D721Med (cell line): ENCODE measurements at places on chromosomes 7 and 10.

DNA sequence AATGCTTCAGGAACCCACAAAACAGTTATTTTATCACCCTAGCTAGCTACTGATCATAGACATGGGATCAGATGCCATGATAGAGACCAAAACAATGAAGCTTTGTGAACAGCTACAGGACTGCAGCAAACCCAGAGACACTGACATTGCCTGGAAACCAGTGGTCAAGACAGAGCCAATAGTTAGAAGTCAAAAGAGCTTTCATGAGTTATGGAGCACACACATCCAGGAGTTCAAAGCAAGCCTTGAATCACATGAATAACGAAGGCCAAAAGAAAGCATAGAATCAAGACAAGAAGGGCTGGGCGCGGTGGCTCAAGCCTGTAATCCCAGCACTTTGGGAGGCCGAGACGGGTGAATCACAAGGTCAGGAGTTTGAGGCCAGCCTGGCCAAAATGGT, 34.5 kb upstream of the GSAP start:
- no peak for DNase-seq

DNA sequence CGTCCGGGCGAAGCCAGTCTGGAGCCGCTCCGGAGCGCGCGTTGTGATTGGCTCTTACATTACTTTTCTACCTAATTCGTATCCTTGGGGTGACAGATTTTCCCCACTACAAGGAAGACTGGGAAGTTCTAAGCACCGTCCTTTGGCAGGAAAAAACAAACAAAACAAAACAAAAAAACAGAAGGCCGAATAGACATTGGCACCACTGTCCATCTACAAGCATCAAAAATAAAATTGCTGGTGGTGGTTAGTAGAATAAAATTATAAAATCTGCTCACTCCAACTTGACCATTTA, 651 bp upstream of the SKAP2 start:
- no peak for DNase-seq

GRCh38 chr10:58435297-58435985, 50.2 kb downstream of the TFAM start:
- no peak for DNase-seq

- DNase-seq: no peak
Observed at GRCh38 chr7:2979951-2980350, 63.7 kb downstream of the CARD11 start.

DNA sequence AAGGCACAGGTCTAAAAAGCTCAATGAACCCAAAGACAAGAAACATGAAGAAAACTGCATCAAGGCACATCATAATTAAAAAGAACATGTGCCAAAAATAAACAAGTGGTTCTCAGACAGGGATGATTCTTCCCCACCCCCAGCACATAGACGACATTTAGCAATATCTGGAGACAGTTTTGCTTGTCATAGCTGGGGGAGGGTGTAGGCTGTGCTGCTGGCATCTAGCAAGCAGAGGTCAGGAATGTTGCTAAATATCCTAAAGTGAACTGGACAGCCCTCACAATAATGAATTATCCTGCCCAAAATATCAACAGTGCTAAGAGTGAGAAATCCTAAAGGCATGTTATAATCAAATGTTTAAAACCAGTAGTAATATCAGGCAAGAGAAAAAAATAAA, 122.6 kb downstream of the MICU1 start:
- DNase-seq: no peak

DNA sequence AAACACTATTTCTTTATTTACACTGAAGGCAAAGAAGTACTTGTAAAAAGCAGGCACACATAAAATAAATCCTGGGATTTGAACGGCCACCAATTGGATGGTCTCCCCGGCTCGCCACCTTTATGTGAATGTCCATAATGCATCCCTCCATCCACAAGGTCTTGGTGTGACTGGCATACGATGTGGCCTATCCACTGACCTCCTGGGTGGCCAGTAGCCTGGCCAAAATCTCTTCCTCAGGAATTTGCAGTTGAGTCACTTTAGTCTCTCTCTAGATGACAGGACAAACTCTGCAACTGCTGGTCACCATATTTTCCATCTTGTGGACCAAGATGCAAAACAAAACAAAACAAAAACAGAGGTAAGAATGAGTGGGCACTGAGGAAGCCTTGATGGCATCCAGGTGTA, 39.1 kb downstream of the CDK1 start:
- no peak for DNase-seq

DNA sequence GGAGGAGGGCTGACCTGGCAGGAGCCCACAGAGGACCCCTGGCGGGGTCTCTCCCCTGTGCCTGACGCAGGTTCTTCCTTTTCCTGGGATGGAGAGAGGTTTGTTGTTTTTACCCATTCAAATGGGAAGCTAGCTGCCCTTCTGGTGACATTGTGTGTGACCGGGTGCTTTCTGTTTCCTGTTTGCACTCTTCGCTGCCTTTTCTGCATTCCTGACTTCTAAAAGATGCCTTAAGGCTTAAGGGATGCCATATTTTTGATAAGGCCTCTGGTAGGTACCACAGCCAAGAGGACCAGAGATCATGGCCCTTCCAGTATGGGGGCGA, 20.3 kb downstream of the ZNF783 start:
- DNase-seq: no peak

DNA sequence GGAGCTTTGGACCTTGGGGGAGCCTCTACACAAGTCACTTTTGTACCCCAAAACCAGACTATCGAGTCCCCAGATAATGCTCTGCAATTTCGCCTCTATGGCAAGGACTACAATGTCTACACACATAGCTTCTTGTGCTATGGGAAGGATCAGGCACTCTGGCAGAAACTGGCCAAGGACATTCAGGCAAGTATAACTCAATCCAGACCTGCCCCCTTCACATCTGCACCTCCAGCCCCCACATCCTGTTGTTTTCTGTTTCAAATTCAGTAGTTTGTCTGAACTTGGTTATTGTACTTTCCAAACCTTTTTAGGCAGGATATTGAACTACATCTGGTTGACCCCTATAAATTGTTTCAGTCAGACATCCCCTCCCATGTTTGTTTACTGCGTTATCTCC, 62.4 kb upstream of the CC2D2B start:
- DNase-seq: no peak

- DNase-seq: no peak
Observed at GRCh38 chr7:105673367-105674084, 92.2 kb upstream of the EFCAB10 start.

- DNase-seq: peak; percentile 60
Observed at GRCh38 chr7:98472521-98472954, 71.6 kb upstream of the BAIAP2L1 start.

DNA sequence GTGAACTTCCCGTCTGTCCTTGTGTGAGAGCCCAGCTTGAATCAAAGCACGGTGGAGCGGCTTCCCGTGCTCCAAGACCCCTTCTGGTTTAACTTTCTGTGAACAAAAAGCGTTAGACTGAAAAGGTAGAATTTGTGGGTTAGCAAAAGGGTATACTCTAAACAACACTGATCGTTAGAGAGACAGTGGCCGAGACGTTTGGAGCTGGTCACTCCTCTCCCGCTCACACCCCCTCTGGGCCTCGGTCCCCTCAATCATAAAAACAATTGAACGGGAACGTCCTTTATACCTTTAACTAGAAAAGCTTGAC, 502 bp downstream of the PRKRIP1 start:
- no peak for DNase-seq

DNA sequence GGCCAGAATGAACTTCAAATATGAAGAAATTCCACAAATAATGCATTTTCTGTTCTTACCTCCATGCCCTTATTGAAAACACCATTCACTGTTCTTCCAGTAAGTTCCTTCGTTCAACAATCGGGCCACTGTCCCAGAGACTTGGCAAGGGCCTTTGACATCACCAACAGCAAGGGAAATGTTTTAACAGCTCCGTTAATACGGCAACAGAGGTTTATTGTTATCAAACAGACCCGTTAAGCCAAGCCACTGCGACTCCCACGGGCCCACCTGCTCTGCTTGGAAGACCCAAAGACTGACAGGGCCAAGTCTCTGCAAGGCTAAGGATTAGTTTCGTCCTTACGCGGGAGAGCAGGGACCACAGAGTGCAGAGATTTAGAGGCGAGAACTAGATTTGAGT, 43.4 kb upstream of the LYZL1 start:
- no peak for DNase-seq

- DNase-seq: no peak
Observed at GRCh38 chr10:65708057-65708456, 1217.8 kb upstream of the LRRTM3 start.

GRCh38 chr7:35334506-35334905, 80.6 kb upstream of the TBX20 start:
- DNase-seq: no peak
